WTC11 (cell line): ENCODE measurements at places on chromosomes 4 and X. TPM values are rescaled to one million over a fixed set of nuclear protein-coding genes. Genes with fewer than 3 reads are reported as not detected.

DNA sequence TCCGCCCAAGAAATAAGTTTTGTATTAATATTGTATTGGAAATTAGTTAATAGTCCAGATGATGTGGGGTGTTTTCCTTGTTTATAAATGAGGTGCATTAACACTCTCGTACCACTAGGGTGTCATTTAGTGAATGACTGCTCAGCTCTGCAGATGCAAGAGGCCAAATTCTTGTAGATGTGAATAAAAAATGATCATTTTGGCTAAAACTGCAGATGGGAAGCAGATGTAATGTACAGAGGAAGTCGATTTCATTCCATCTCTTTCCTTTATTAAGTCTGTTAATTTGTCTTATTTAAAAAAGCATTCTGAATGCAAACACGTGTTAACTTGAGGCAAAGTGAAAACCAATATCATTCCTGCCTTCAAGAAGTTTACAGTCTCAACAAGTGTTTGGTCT is 108.1 kb downstream of the DHX15 start:
- peaks cover 8% of the 10 kb centered on the region for H3K27me3 ChIP-seq
- peaks cover 51% of the 10 kb centered on the region for H3K4me1 ChIP-seq
- no peak overlapping the region for H3K4me3 ChIP-seq

DNA sequence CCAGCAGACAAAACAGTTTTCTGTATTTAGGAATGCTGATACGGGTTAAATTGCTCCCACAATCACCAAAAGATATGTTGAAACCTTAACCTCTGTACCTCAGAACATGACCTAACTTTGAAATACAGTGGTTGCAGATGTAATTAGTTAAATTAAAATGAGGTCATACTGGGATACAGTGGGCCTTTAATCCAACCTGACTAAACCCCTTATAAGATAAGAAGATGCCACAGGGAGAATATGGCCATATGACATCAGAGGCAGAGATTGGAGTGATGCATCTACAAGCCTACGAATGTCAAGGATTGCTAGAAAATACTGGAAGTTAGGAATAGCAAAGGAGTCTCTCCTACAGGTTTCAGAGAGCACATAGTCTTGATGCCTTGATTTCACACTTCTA is 32.1 kb upstream of the PARM1 start:
- H3K27ac ChIP-seq = no peak overlapping the region
- no peaks in the 10 kb centered on the region for H3K36me3 ChIP-seq
- H3K4me1 ChIP-seq = peaks cover 3% of the 10 kb centered on the region
- no peak for DNase-seq
- no peaks in the 10 kb centered on the region for H3K27me3 ChIP-seq

GRCh38 chrX:70454441-70455365 is 10.1 kb downstream of the DLG3 start:
- H3K27ac ChIP-seq = peak overlapping the region; percentile 79
- peak overlapping the region; percentile 92 for H3K4me3 ChIP-seq
- peaks cover 7% of the 10 kb centered on the region for H3K36me3 ChIP-seq
- H3K4me1 ChIP-seq = peaks cover 46% of the 10 kb centered on the region
- no peaks in the 10 kb centered on the region; the same call in 1 of the 2 replicates for H3K27me3 ChIP-seq
- peak; percentile 91 for DNase-seq

- peak; percentile 65 for DNase-seq
Observed at GRCh38 chr4:100504086-100504874, 13.5 kb downstream of the EMCN start.

GRCh38 chrX:77085372-77085771 is 361.8 kb upstream of the FGF16 start:
- no peaks in the 10 kb centered on the region; the same call in 1 of the 2 replicates for H3K27me3 ChIP-seq
- peaks cover 20% of the 10 kb centered on the region for H3K36me3 ChIP-seq
- H3K4me1 ChIP-seq = no peaks in the 10 kb centered on the region; the same call in 1 of the 2 replicates
- no peak overlapping the region for H3K4me3 ChIP-seq
- no peak overlapping the region for H3K27ac ChIP-seq

Gene ZMAT1
- 3.0 to 3.7 TPM (median 3.5 TPM) in 3 replicates for total RNA-seq

Gene SPCS3
- total RNA-seq = 117 to 127 TPM (median 125 TPM) in 3 replicates

Gene MTNR1A
- 0.73 to 1.0 TPM (median 0.73 TPM) in 3 replicates for total RNA-seq

Gene ANKRD50
- total RNA-seq = 17.3 to 18.4 TPM (median 18.1 TPM) in 3 replicates
